K562 (cell line): ENCODE measurements at places on chromosomes 11 and 22. TPM values are rescaled to one million over a fixed set of nuclear protein-coding genes. Genes with fewer than 3 reads are reported as not detected.
A peak's percentile ranks its signal among the peaks of the same experiment; 100 is the strongest.

DNA sequence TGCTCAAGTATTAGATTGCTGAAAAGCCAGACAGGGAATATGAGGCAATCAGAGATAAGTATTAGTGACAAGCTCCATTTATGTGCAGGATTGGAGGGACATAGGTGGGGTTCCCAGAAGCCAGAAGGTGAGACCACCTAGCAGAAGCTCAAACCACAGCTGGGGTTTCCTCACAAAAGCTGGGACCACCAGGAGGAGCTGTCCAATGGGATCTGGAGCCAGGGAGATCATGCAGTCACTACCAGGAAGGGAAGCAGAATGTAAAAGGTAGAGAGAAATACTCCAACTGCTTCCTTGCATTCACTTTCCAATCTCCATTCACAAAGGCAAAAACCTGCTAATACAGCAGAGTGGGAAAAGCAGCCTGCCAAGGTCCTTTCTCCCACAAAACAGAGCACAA is 5.2 kb upstream of the FSHB start:
- no peak overlapping the region for H3K4me3 ChIP-seq
- no peaks in the 10 kb centered on the region for H3K36me3 ChIP-seq
- no peaks in the 10 kb centered on the region for H3K4me1 ChIP-seq
- no peak for DNase-seq
- H3K27ac ChIP-seq, result no peak overlapping the region

DNA sequence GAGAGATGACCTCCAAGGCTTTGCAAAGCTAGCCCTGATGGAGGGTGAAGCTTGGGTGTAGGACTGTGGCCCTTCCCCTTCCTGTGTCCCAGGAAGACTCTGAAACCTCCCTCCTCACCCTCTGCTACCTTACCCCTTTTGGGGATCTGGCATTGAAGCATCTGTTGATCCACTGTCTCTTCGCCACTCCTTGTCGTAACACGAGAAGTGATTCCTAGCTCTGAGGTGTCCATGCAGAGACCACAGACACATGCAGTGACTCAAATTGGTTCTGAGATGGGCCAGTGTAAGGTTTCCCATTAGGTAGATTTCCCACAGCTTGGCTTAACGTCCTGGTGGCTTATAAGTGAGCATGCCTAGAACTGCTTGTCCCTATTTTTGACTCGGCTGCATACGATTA is 101.4 kb downstream of the ZBTB16 start:
- H3K27ac ChIP-seq, result no peak overlapping the region
- peaks cover 10% of the 10 kb centered on the region; the same call in 1 of the 2 replicates for H3K4me1 ChIP-seq
- no peak overlapping the region for H3K4me3 ChIP-seq
- H3K36me3 ChIP-seq, result no peaks in the 10 kb centered on the region; the same call in 2 of the 3 replicates

DNA sequence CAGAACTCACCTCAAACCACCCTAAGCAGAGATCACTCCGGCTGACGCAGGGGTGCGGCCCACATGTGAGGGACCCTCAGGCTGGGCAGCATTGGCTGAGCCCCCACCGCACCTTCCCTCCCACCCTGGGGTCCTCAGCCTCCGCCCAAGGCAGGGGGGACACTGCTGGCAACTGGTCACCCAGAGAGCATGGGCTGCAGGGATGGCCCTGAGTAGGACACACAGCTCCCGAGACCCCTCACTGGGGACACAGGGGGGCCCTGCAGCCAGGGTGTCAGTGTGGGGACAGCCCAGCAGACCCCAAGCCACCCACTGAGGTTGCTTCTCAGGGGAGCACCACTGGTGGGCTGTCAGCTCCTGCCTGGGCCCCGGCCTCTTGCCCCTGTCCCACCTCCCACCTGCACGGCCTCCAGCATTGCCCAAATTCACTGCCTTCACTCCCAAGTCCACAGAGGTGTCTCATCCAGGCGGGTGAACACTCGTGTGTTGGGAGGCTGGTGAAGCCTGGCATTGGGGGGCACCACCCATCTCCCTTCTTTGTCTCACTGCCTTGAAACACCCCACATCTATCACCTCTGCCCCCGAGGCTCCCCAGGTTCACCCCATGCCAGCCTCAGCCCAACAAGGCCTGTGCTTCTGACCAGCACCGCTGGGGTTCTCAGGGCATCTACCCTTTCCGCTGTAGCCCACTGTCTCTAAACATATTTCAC is 4.7 kb downstream of the C11orf21 start:
- DNase-seq, result no peak
- H3K4me1 ChIP-seq, result peaks cover 24% of the 10 kb centered on the region
- no peak overlapping the region for H3K27ac ChIP-seq
- H3K36me3 ChIP-seq, result no peaks in the 10 kb centered on the region
- H3K4me3 ChIP-seq, result no peak overlapping the region

- H3K4me1 ChIP-seq, result peaks cover 28% of the 10 kb centered on the region; the same call in 1 of the 2 replicates
- peak; percentile 46 for DNase-seq
- peaks cover 94% of the 10 kb centered on the region; the same call in 2 of the 3 replicates for H3K36me3 ChIP-seq
- H3K27me3 ChIP-seq, result no peaks in the 10 kb centered on the region
- H3K4me3 ChIP-seq, result no peak overlapping the region
- H3K27ac ChIP-seq, result no peak overlapping the region
Measured at GRCh38 chr11:65625628-65626342, 10.2 kb downstream of the PCNX3 start.

Gene GTSE1
- total RNA-seq, result 20.5 and 22.5 TPM in 2 replicates

Gene CNIH2
- 0.89 and 1.1 TPM in 2 replicates for total RNA-seq

Gene SLCO2B1
- total RNA-seq, result 11.6 and 13.1 TPM in 2 replicates

Gene OR52N4
- total RNA-seq, result not detected in 2 replicates
